ENCODE measurements at places on chromosomes 12 and 14.

DNA sequence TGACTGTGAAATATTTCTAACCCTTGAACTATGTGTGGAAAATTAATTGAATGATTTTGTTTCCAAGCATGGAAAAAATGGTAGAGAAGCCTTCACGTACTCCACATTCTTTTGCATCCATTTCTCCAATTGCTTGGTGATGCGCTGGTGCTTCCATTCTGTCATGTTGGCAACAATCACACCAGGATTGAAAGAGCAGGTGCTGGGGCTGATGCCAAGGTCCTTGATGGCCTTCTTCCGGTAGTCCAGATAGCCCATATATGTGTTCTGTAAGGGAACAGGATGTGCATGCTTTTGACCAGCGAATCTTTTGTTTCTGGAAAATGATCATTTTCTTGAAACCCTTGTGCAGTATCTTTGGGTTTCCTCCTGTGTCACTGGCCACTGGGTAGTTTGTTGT is 28.6 kb downstream of the TDG start:
- no peak for DNase-seq

GRCh38 chr14:24335461-24336171 is 745 bp upstream of the ADCY4 start:
- DNase-seq = no peak

GRCh38 chr12:55927588-55928502 is at the start of gene PYM1:
TSS of gene PYM1 (minus strand) at chr12:55927894. CDS start at chr12:55927761, 133 bp downstream.
- DNase-seq = peak; percentile 59

DNA sequence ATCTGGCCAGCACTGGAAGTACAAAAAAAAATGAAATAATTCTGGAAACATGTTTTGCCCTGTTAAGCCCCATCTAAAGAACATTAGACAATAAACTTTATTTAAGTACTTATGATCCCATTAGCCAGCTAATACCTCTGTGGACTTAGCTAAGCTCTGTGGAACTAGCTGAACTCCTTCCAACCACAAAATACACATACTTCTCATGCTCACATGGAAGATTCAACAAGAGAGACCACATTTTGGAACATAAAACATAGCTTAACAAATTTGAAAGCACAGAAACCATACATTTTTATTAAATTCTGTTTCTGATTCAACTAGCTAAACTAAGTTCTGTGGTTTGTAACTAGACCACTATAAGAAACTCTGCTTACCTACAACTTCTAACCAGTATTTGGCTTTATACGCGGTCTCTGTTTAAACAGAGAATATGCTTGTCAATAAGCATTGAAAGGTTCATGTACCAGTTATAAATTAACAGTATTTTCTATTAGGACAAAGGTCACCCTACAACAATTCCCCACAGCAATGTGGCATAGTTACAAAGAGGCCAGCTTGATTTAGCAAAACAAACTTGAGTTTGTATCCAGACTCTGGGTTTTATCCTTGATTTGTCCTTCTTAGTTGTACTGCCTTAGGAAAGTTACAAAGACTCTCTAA is 300.1 kb downstream of the C12orf50 start:
- no peak for DNase-seq

DNA sequence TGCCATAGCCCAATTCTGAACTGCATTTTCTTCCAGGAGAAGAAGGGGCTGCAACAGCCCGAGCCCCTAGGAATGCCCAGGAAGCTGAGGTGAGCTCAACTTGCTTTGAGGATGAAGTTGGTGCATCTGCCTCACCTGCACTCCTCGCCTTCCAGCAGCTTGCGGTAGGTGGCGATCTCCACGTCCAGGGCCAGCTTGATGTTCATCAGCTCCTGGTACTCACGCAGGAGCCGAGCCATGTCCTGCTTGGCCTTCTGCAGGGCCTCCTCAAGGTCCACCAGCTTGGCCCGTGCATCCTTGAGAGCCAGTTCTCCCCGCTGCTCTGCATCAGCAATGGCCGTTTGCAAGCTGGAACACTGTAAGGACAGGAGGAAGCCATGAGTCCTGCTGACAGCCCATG is 6.0 kb downstream of the KRT75 start:
- no peak for DNase-seq

- no peak for DNase-seq
These were observed 118.3 kb downstream of the VEZT start for GRCh38 chr12:95335948-95336347.

DNA sequence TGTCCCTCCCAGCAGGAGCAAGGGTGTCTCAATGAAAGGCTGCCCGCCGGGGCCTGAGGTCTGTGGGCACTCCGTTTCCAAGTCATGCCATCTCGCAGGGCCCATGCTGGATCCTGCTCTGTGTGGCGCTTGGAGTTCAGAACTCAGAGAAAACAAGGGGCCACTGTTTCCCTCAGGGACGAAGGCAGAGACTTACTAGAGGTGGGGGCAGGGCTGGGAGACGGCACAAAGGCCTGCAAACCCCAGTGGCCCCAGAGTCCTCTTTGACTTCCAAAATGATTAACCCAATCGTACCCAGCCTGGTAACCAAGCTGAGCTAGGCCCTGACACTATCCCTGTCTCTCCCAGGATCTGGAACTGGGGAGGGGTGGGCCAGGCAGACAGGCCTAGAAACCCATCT is 95.8 kb downstream of the ITPK1 start:
- DNase-seq = no peak

- DNase-seq = no peak
These were observed 114.3 kb upstream of the PDZRN4 start for GRCh38 chr12:41073633-41074472.

GRCh38 chr12:108696111-108696995 is 35.0 kb downstream of the CORO1C start:
- DNase-seq = no peak

DNA sequence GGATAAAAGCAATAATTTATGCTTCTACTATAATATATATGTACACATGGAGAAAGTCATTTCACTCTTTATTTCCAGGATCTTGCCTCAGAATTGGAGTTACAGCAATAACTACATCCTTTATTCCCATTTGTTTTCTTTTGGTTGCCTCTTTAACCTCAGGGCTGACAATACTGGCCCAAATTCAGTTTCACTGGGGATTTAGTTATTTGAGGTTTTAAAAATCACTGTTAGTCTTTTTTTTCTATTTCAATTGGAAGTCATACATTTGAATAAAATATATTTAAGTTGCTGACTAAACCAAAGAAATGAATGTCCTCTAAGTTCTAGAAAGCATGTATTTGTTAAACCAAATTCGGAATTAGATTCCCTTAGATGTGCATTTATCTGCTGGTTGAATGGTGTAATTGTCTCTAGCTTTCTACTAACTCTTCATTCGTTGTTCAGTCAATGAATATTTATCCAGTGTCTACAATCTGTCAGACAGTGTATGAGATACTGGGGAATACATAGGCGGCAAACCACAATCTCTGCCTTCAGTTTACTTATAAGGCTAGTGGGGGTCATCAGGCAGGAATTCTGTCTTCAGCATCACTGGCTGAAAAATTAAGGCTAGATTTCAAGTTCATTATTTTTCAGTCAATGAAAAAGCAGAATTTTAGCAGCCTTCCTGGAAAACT is 190.8 kb upstream of the ARHGAP5 start:
- no peak for DNase-seq

DNA sequence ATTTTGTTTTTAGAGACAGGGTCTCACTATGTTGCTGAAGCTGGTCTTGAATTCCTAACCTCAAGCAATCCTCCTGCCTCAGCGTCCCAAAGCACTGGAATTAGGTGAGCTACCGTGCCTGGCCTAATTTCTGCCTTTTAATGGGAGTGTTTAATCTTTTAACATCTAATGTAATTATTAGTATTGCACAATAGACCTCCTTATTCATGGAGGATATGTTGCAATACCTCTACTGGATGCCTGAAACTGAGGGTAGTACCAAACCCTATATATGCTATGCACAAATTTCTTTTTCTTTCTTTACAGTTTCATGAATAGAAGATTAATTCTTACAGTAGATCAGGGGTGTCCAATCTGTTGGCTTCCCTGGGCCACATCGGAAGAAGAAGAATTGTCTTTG is 47.8 kb downstream of the MYRFL start:
- no peak for DNase-seq

- no peak for DNase-seq
These were observed 24.0 kb downstream of the SYT1 start for GRCh38 chr12:78888568-78888967.

DNA sequence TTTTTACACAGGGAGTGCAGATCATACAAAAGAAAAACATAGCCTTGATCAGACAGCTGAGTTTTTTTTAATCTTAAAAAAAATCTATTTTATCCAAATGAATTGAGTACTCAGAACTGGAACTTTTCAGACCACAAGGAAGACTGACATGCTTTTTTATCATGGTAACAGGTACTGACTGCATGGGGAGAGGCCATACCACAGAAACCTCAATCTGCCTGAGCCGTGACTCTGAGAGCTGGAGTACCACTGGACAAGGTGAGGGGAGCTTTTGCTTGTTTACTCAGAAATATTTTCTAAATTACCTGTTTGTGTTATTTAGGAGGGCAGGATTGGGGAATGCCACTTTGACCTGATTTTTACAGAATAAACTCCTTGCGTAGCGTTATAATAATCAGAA is 143.9 kb downstream of the ALX1 start:
- DNase-seq = no peak

DNA sequence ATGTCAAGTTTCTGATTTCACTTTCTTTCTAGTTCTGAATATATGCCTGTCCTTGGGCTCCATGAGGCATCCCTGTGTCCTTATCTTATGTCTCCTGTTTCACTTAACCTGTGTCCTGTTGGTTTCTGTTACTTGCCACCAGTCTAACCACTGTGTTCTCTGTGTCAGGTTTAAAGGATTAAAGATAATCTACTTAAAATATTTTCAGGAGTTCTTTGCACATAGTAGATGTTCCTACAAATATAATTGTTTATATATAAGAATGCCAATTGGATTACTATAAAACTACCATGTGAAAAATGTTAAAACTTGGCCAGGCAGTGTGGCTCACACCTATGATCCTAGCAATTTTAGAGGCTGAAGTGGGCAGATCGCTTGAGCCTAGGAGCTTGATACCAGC is 406.4 kb downstream of the CCER1 start:
- DNase-seq = no peak

DNA sequence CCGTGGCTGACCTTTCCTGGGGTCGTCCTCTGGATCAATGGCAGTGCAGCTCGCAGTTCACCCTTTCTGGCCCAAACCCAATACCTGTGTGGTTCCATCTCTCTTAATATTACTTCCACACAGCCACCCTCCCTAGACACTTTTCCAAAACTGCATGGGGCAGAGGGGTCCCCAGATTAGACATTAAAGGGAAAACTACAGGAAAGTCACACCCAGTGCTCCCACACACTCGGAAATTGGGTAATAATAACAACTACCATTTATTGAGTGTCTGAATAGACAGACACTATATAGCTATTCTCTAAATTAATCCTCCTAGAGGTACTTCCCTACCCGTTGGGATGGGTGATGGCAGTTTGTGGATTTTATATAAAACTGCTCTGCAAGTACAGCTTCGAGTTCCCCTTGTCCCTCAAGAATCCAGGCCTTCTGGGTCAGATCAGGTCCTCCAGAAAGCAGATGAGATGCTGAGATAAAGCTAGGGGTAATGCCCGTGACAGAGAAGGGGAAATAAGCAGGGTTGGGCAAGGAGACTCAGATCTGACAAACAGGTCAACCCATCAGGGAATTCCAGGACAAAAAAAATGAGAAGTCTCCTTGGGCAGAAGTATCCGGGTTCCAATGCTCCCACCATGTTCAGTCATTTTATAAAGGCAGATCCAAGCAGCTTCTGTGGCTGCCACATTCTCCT is 795 bp upstream of the PXN start:
- no peak for DNase-seq

GRCh38 chr12:62469704-62470103 is 3.1 kb downstream of the MON2 start:
- DNase-seq = no peak

DNA sequence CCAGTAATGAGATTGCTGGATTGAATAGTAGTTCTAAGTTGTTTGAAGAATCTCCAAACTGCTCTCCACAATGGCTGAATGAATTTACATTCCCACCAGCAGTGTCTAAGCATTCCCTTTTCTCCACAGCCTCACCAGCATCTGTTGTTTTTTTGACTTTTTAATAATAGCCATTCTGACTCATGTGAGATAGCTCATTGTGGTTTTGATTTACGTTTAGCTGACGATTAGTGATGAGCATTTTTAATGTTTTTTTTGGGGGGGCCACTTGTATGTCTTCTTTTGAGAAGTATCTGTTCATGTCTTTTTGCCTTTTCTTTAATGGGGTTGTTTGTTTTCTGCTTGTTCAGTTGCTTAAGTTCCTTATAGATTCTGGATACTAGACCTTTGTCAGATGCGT is 8.1 kb upstream of the SLC15A5 start:
- no peak for DNase-seq

- DNase-seq = no peak
These were observed 43.7 kb downstream of the GPR137C start for GRCh38 chr14:52596320-52596719.

- DNase-seq = no peak
These were observed 125.6 kb downstream of the PIWIL1 start for GRCh38 chr12:130463275-130463658.

- no peak for DNase-seq
These were observed 197.5 kb upstream of the FLRT2 start for GRCh38 chr14:85332401-85332800.

GRCh38 chr12:93381161-93381975 is 3.6 kb downstream of the NUDT4 start:
- DNase-seq = no peak

DNA sequence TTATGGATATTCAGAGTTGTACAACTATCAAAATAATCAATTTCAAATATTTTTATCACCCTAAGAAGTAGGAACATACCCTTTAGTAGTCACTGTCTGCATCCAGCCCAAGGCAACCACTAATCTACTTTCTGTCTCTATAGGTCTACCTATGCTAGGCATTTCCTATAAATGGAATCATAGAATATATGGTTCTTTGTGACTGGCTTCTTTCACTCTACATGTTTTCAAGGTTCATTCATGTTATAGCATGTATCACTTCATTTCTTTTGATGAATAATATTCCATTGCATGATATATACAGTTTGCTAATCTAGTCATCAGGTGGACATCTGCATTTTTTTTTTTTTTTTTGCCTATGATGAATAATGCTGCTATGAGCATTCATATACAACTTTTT is 112.4 kb downstream of the PPP1R12A start:
- no peak for DNase-seq

DNA sequence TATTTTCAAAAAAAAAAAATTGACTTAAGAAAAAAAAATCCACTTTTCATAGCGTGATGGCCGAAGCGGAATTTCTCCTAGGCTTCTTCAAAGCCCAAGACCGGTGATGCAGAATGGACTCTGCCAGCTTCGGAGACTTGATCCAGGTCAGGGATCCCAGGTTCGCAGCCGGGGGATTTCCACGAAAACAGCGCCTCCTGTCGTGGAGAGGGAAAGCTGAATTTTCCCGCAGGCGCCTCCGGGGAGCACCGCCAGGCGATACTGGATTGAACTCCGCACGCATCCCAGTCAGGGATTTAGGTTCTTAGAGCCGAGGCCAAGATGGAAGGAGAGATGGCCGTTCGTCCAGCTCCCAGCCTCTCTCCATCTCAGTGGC is 2.1 kb downstream of the TTC6 start:
- no peak for DNase-seq

GRCh38 chr14:73760598-73761586 is 46.7 kb upstream of the PNMA1 start:
- DNase-seq = no peak
